ENCODE measurements at places on chromosomes 6 and 20. TPM values are rescaled to one million over a fixed set of nuclear protein-coding genes. Genes with fewer than 3 reads are reported as not detected.

EYS gene
- total RNA-seq = 3.8 TPM

MCHR2 gene
- not detected for total RNA-seq

SLC22A16 gene
- 9.3 TPM for total RNA-seq

KCNK15 gene
- total RNA-seq = 1.8 TPM

CTAGE9 gene
- not detected for total RNA-seq

ECT2L gene
- total RNA-seq = not detected

SGK1 gene
- total RNA-seq = 154 TPM

C6orf120 gene
- 43.3 TPM for total RNA-seq

IL17F gene
- not detected for total RNA-seq

Measured in subcutaneous adipose tissue (tissue), 4 donors.